ENCODE measurements at places on chromosomes 6 and 20.

DNA sequence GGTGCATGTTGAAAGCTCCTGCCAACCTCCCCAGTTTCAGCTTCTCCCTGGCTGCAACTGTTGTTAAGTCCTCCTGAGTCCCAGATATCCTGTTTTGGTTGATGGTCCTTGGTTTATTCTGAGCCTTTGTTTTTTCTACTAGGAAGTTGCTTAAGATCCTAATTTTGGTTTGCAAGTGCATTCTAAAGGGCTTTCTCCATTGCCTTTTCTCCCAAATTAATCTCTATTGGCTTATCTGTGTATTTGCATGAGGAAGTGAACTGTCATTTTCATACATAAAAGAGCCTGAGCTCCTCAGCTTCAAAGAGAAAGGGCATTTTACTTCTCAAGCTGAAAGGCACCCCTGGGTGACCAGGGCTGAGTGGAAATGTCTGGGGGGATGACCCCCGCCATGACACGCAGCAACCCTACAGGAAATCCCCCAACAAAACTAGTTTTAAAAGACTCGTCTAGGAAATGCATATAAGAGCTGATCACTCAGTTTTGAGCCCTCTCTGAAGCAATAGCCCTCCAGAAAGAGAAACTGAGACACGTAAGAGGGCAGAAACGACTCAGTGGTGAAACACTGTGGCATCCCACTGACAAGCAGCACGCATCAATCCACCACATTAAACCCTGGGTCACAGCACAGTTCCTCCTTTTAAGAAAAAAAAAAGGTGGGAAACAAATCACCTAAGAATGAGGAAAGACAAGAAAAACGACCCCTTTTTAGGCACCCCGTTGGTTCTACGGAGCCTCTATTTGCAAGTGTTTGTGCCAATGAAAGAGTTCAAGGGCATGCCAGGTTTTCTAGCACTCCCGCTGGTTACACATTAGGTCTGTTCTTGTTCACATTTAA, 140.9 kb downstream of the THBS2 start:
- no peak for DNase-seq

GRCh38 chr6:140002396-140003022, 628.1 kb upstream of the CITED2 start:
- no peak for DNase-seq

DNA sequence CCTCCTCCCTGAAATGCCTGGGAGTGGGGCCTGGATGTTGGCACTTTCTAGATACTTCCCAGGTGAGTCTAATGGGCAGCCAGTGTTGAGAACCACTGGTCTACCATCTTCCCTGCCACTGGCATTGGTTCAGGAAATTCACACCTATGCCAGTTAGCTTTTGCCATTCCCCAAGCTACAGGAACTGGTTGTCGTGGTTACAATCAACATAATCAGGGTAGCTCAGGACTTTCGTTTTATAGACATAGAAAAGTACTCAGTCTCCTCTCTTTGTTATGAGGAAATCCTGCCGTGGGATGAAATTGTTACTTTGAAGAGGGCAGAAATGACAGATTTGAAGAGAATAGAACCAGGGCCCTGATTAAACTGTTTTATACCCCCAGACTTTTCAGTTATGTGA, 127.9 kb upstream of the FOXO3 start:
- DNase-seq = no peak

DNA sequence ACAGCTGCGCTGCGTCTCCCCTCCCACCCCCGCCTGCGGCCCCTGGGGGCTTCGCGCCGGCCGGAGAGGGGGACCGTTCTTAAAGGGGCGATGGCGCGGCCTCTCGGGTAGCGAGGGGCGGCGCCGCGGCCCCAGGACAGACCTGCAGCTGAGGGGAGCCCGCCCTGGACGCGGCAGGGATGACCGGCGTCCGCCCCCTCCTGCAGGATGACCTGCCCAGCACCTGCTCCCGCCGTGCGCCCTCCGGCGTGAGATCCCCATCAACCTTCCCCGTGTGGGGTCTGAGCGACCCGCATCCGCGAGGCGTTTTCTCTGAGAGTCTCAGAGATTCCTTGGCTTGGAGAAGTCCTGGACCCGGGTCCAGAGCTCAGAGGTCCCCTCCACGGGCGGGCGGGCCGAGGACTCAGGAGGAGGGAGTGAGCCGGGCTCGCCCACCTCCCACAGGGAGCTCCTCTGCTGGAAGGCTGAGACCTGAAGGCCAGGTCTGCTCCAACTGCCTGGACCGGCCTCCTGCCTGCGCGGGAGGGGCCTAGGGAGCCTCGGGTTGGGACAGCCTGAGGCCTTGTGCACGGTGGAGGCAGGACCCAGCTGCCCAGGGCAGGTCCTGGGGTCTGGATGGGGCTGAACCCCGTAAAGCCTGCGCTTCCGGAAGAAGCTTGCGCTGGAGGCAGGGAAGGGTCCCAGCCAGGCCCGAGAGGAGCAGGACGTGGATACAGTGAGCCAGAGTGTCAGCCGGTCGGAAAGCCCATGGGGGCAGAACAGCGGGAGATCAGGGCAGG, 532 bp upstream of the NKAIN4 start:
- DNase-seq = no peak

GRCh38 chr6:4671587-4672115, 104.6 kb upstream of the CDYL start:
- DNase-seq = no peak

DNA sequence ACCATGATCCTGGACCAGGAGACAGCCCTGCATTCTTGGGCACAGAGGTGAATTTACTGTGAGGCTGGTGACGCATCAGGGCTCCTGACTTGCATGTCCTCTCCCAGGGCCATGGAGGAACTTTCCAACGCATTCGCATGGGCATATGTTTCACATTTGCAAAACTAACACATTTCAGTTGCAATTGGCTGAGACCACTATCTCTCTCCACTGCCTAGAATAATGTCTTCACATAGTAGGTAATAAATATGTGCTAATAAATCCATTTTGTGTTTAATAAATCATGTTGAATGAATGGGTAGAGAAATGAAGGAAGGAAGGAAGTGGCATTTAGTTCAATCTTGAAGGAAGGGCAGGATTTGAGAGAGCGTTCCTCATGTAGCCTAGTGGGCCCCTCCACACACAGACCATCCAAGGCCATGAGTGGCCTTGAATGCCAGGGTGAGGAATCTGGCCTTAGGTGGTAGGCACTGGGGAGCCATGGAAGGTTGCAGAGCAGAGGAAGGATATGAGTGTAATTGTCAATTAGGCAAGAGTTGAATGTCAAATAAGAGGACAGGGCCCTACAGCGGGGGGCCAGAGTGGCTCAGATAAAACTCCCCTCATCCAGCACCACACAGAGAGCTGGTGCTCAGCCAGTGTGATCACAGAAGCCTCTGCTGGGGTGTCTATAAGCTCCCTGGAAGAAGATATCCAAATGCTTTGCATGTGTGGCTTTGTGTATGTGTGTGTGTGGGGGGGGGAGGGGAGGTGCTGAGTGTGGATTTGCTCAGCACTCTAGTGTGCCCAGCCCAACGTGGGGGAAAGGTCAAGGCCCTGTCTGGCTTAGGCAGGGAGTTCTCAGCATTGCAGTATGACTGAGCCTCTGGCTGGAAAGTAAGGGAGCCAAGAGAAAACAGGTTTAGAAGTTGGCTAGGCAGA, 30.9 kb upstream of the CCN5 start:
- DNase-seq = no peak

GRCh38 chr6:106141441-106142237, 55.5 kb downstream of the PRDM1 start:
- no peak for DNase-seq

GRCh38 chr6:34696189-34696738, 303 bp downstream of the ILRUN start:
- DNase-seq = peak; percentile 2

DNA sequence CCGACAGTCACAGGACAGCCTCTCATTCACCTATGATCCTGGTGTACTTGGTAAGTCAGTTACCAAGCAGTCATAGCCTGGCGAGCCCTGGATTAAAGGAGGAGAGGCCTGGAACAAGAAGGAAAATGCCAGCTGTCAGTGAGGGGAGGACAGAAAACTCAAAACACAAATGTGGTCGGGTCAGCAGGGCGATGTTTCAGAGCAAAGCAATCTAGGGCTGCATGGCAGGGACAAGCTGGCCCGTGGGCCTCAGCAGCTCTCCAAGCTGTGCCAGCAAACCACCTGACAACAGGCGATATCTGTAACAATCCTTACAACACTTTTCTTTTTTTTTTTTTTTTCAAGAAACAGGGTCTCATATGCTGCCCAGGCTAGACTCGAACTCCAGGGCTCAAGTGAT, 40.3 kb downstream of the MGME1 start:
- no peak for DNase-seq

GRCh38 chr6:150228072-150228733, 85.4 kb downstream of the PPP1R14C start:
- DNase-seq = no peak

- no peak for DNase-seq
Observed at GRCh38 chr6:71602385-71603007, 283.9 kb upstream of the RIMS1 start.

DNA sequence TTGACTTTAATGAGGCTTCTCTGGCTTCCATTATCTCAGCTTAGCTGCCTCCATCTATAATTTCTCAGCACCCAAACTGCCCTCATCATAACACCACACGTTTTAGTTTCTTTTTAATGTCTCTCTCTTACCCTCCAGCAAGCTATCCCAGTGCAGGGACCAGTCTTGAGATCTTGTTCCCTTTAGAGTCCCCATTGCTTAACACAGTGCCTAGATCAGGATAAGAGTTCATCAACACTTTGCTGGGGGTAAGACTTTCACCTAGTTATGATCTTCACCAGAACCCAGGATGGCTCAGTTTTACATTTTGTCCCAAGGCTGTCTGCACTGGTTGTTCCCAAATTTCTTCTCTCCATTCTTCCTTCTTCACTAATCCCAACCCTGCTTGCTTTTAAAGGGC, 126.1 kb downstream of the OR2B2 start:
- DNase-seq = no peak
